ENCODE measurements at places on chromosomes 12 and 14.

GRCh38 chr12:124495194-124495983 is 72.0 kb downstream of the NCOR2 start:
- no peak for DNase-seq

DNA sequence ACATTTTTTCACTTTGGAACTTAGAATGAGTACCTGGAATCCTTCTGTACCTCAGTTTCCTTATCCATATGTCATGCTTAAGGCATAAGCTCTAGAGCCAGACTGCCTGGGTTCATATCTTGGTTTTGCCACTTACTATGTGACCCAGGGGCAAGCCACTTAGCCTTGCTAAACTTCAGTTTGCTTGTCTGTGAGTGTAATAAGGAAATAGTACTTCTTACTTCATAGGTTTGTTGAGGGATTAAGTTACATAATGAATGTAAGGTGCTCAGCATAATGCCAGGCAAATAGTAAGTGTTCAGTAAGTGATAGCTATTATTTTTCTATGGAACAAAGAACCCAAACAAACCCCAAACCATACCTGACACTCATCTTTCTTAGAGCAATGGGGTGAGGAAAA is 225.1 kb downstream of the BCAT1 start:
- no peak for DNase-seq

DNA sequence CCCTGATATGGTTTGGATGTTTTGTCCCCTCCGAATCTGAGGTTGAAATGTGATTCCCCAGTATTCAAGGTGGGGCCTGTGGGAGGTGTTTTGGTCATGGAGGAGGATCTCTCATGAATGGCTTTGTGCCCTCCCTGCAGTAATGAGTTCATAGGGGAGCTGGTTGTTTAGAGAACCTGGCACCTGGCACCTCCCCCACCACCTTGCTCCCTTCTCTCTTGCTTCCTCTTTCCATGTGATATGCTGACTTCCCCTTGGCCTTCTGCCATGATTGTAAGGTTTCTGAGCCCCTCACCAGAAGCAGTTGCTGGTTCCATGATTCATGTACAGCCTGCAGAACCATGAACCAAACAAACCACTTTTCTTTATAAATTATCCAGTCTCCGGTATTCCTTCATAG is 32.6 kb downstream of the CD163L1 start:
- no peak for DNase-seq

DNA sequence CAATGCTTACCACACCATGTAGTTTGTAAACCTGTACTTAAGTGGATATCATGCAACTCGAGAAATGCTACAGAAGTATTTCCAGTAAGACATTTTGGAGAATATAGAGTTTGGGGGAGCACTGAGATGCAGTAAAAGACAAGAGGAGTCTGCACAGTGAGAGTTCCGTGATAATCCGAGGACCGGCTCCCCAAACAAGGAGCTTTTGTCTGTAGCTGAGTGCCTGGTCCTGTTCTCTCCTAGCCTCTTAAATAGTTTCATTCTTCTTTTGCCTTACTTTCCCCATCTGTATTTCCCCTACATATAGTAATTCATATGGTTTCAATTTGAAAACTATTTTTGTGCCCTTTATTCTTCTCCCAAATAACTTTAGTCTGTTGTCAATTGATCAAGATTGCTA is 364.1 kb downstream of the EGLN3 start:
- DNase-seq: no peak

- DNase-seq: no peak
Measured at GRCh38 chr12:46100551-46101484, 110.4 kb upstream of the SCAF11 start.

DNA sequence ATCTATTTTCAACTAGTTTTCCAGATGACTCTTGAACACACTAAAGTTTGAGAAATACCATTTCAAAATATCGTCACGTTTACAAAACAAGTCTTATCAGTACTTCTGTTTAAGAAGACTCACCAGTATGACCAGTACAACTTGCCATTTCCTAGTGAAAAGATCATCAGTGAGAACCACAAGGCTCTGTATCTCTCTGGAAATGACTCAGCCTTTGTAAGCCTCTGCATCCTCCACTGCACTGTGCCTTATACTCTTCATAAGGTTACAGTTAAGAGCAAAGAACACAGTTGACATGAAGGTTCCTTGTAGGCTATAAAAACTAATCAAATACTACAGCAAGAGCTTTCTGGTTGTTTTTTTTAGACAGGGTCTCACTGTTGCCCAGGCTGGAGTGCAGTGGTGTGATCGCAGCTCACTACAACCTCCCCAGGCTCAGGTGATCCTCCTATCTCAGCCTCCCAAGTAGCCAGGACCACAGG is 5.7 kb upstream of the VTI1B start:
- no peak for DNase-seq

DNA sequence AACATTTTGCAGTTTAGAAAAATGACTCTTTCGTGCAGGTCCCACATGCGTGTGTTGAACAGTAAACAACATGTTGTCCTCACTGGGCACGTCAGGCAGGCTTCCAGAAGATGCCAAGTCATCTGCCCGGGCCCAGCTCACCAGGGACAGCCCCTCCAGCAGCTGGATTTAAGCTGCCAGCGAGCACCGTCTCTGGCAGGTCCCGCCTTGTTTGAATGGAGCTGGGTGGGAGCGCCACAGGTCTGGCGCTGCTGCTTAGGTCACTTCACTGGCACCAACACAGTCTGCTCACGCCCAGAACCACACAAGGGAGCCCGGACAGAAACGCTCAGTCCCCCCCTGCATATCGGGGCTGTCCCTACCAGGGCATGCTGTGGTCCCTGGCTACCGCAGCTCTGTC is 33.1 kb upstream of the MMP17 start:
- DNase-seq: no peak

GRCh38 chr12:132604151-132604618 is 6.2 kb downstream of the LRCOL1 start:
- DNase-seq: no peak

- no peak for DNase-seq
Measured at GRCh38 chr12:77104286-77104685, 38.9 kb upstream of the E2F7 start.

DNA sequence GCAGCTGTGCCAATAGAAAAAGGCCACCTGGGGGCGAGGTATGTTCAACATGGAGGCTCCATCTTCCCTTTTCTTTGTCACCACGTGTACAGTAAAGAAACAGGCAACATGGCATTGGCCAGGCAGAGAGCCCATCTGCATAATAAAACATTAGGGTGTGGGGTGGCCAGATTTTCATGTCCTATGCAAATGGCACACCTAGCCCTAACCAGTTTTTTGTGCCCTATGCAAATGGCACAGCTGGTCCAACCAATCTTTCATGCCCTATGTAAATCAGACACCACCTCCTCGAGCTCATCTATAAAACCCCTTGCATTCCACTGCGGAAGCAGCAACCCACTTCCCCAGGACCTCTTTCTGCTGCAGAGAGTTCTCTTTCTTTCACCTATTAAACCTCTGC is 149.1 kb upstream of the RGS6 start:
- no peak for DNase-seq

- DNase-seq: peak; percentile 8
Measured at GRCh38 chr12:71216725-71217579, 59.2 kb upstream of the TSPAN8 start.

GRCh38 chr12:122352394-122352793 is 70.1 kb downstream of the CLIP1 start:
- peak; percentile 31 for DNase-seq

GRCh38 chr12:39412210-39412609 is 30.7 kb downstream of the KIF21A start:
- DNase-seq: no peak

DNA sequence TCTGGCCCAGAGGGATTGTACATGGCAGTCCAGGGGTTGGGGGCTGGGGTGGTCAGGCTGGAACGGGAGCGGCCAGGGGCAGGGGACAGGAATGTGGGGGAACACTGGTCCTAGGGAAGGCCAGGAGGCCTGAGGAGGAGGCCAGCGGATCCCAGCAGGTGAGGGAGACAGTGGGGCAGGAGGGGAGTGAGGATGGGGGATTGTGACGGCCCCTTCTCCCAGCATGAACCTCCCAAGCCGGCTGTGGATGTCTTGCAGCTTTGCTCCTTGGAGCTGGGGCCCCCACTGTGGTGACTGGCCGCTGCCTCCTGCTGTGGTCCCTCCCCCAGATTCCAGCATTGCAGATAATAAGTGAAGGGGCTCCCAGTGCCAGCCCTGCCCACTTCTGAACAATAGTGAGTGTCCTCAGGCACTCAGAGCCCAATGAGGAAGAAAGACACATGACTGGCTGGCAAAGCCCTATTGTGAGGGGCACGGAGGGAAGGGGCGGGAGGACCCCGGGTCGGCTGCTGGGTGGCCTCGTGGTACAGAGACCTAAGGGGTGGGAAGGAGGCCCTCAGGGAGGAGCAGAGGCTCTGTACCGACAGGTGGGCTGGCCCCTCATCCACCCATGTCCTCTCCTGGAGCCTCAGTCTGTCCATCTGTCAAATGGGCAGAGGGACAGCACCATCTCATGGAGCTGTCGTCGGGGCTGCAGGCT is 215.0 kb downstream of the KIF26A start:
- no peak for DNase-seq

DNA sequence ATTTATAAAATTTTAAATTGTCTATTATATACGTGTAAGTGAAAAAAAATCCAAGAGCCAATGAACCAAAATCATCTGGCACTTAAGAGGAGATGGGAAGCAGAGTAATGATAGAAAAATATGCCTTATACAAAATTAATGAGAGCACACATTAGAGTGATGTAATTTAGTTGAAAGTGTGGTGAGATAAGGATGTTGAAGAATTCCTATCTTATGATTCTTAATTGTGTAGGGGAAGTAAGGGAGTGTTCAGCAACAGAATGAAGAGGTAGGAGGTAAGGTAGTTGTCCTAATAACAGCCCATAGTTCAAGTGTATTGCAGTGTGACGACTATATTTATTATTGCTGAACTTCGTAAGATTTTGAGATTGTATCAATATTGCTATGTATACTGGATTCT is 843.4 kb upstream of the FLRT2 start:
- no peak for DNase-seq

All from NCI-H187 (cell line).